NCI-H146 (cell line): ENCODE measurements at places on chromosomes 2 and 18.

DNA sequence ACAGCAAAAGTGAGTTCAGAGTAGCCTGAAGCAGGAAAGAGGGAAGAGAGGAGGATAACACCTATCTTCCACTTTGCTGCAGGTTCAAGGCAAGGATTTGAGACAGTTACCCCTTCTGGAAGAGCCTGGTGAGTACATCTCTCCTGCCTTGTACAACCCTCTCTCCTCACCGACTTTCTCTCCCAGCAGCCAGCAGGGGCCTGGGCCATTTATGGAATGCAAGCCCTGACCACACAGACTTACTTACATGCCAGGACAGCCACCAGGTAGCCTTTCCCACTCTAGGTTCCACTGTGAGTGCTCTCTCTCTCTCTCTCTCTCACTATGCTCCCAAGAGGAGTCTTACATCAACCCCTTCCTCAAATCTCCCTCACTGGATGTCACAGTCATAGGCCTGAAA is 57.0 kb downstream of the BCL11A start:
- DNase-seq, result no peak

DNA sequence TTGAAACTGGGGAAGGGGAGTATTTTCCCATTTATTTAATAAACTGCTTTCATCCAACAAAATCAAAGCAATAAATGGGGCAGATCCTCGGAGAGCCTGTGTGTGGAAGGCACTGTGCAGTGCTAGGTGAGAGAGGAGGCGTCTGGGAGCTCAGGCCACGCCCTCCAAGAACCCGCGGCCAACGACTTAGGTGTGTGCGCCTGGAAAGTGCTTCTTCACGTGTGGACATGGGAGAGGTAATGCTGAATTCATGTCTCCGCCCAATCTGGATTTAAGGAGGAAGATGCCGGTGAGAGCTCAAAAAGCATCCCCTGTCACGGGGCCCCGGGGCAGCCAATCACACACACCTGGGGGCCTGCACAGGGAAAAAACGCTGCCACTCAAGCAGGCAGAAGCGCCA is 77.4 kb downstream of the HDAC4 start:
- DNase-seq, result no peak

DNA sequence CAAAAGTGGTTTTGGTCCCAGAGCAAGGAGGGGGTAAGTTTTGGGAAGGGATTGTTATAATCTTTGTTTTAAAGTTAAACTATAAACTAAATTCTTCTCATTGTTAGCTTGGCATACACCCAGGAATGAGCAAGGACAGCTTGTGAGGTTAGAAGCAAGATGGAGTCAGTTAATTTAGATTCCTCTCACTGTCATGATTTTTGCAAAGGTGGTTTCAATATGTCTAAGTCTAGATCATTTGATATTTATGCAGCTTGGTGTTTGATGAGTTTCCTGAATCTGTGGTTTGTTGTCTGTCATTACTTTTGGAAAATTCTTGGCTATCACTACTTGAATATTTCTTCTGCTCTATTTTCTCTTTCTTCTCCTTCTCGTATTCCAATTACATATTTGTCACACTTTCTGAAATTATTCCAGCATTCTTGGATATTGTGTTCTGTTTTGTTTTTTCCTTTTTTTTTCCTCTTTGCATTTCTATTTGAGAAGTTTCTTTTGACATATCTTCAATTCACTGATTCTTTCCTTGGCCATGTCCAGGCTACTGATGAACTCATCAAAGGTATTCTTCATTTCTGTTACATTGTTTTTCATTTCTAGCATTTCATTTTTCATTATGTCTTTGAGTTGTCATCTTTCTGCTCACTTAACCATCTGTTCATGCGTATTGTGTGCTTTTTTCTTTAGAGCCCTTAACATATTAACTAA is 5.1 kb downstream of the SP140 start:
- no peak for DNase-seq

DNA sequence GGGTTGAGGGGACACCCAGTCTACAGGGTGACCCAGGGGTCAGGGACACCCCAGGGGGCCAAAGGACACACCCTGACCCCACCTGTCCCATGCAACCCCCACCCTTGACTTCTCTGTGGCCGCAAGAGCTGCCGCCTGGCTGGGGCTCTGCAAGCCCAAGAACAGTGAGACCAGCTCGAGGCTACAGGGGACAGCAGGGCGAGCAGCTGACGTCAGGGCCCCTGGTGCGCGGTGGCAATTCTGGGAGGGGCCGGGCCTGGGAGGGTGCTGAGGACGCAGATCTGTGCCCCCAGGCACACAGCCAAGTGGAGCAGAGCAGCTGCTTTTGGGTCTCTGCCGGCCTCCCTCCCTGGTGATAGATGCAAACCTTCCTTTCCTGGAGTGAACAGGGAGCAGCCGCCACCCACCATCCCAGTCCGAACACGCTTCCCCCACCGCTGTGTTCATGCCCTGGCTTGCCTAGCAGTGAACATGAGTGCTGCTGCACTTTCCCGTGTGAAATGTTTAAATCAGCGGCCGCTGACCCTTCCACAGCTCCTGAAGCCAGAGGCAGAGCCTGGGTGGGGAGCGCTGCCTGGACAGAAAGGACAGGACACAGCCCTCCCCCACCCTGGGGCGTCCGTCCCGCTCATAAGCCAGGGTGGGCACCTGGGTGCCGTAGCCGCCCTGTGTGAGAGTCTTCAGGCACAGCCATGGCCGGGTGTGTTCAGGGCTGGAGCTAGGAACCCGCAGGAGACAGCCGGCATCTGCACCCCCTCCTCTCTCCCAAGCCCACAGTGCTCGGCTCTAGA is 46.9 kb downstream of the SLC66A2 start:
- no peak for DNase-seq

- no peak for DNase-seq
Measured at GRCh38 chr2:193837111-193837738, 1642.5 kb upstream of the TMEFF2 start.

- DNase-seq, result no peak
Measured at GRCh38 chr2:216281316-216281715, 91.0 kb downstream of the MARCHF4 start.

- DNase-seq, result no peak
Measured at GRCh38 chr2:236209535-236209934, 41.3 kb upstream of the GBX2 start.

- no peak for DNase-seq
Measured at GRCh38 chr2:227654426-227654825, 12.2 kb upstream of the SCYGR5 start.

DNA sequence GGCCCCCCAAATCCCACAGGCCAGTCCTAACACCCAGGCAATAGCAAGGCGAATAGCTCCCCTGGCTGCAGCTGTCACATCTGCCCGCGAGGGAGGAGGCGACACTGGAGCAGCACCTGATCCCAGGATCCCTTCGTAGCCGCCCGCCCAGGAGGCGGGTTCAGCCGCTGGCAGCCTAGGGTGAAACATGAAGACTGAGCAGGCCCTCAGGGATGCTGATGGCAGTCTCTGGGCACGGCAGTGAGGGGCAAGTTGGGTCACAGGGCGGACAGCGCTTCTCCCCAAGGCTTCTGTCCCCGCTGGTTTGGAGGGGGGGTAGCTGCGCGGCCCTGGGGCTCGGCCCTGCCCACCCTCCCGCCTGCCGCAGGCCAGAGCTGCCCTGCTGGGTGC is 1.9 kb downstream of the DNMT3A start:
- peak; percentile 71 for DNase-seq

DNA sequence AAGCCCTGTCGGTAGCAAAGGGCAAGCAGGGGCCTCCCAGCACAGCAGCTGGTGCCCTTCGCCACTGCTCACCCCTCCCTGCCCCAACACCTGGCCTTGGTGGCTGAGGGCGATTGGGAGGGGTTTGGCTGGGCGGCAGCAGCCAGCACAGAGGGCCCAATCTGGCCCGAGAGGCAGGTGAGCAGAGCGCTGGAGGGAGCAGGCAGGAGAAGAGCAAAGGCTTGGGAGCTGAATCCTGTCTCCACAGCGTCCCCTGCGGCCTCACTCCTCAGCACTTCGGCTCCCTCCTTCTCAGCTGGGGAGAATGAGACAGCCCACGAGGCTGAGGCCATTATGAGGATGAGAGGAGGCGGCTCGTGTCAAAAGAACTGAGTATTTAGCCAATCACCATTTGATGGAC is 74.9 kb upstream of the TAF1B start:
- DNase-seq, result peak; percentile 87

DNA sequence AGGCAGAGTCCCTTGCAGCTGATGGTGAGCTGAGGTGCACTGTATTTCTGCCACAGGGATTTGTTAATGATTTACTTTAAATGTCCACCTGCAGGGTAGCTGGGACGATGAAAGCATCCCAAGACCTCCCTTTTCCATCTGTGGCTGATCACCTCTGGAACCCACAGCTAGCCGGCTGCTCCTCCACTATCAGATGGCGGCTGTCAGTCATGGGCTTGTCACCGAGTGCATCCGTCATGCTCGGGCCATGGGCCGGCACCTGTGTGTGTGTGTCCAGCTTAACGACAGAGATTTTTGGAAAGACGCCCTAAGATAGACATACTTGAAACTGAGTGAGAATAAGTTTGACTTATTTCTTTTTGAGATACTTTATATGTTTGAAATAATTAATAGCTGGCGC is 235.2 kb downstream of the FAM210A start:
- no peak for DNase-seq

GRCh38 chr2:101064125-101064502 is 62.0 kb downstream of the RPL31 start:
- DNase-seq, result no peak
